Endothelial cell (in vitro differentiated cells): ENCODE measurements at places on chromosomes 6 and 20. TPM values are rescaled to one million over a fixed set of nuclear protein-coding genes. Genes with fewer than 3 reads are reported as not detected.

ZNF341 gene
- total RNA-seq = 3.5 TPM

RHAG gene
- total RNA-seq = 0.46 TPM

- no peak overlapping the region for H3K4me3 ChIP-seq
- no peaks in the 10 kb centered on the region for H3K36me3 ChIP-seq
- no peak overlapping the region for H3K27ac ChIP-seq
- no peak for DNase-seq
These were observed 128.4 kb upstream of the JAG1 start for GRCh38 chr20:10802236-10802635.

BPIFB4 gene
- 2.1 TPM for total RNA-seq

SGK2 gene
- 0.85 TPM for total RNA-seq

CALHM5 gene
- total RNA-seq = 7.2 TPM
